ENCODE measurements at places on chromosomes 12 and 14.

- no peak for DNase-seq
These were observed 11.0 kb downstream of the ORAI1 start for GRCh38 chr12:121637231-121637914.

- DNase-seq, result no peak
These were observed 35.4 kb upstream of the DIO3 start for GRCh38 chr14:101525640-101526527.

DNA sequence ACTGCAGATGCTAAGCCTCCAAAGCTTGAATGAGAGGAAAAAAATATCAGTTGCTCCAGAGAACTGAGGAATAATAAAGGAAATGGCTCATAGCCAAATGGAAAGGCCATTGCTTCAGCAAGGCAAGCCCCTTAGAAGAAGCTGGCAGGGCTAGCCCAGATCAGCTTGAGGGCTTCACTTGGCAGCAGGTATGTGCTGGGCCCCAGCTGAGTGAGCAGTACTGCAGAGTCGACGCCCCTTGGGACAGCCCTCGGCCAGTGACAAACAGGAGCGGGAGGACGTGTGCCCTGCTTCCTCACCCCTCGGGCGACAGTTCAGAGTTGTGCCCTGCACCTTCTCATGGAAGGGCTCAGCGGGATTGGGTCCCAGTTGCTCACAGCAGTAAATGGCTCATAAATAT, 1031.2 kb upstream of the TMEM132C start:
- DNase-seq, result no peak

DNA sequence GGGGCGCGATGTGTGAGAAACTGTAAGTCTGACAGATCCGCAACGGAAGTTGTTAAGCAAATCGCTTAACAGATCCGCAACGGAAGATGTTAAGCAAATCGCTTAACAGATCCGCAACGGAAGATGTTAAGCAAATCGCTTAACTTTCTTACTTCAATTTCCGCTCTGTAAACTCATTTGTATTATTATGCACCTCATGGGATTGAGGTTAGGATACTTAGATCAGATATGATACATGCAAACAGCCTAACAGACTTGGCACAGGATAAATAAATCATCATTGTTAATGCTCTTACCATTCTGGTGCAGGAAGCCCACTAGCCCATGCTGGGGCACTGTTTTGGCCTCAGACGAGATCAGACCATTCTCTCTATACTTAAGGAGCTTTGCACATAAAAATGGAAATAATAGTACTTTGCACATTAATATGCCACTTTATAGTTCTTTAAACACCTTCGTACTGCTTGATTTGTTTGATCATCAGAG, 399 bp downstream of the NCAPD2 start:
- DNase-seq, result no peak

- no peak for DNase-seq
These were observed 26.0 kb downstream of the TBX3 start for GRCh38 chr12:114658002-114658441.

DNA sequence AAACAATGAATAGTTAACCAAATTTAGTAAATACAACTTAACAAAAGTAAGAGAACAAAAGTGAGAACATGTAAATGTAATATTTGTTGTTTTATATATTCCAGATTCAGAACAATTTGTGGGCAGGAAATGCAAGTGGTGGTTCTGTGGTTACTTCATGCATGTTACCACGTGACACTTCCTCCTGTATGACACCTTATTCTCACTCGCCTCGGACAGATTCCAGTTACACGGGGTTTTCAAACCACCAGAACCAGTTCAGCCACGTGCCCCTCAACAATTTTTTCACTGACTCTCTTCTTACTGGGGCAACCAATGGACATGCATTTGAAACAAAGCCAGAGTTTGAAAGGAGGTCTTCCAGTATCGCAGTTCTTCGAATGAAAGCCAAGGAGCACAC, 21.0 kb downstream of the ALX1 start:
- no peak for DNase-seq

GRCh38 chr12:101287357-101287756, 7.5 kb downstream of the UTP20 start:
- no peak for DNase-seq

DNA sequence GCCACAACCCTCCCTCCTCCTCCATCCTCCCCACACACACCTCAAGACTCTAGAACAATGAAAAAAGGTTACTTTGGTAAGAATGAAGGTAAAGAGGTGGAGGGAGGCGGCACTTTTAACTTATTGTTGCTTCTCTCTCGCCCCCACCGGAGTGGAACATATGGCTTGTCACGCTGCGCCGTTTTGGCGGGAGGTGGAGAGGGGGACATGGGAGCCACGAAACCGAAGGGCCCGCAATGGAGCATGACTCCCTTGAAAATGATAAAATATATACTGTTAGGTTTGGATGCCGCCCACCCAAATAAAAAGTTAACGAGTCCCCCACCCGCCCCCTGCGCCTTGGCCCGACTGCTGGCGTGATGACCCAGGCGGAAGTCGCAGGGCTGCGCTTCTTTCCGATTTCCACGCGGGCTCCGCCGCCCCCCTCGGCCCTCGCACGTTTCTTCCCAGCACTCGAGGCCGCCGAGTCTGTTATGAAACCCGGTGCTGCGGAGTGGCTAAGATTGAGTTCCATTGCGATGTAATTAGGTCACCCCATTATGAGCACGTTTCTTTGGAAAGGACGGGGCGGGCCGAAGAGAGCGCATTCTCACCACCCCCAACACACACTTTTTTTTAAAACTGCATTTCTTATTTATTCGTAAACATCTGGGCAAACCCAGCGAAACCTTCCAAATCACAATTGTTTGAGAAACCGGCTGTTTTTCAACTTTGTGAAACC, 1.4 kb upstream of the ZFP36L1 start:
- peak; percentile 87 for DNase-seq

DNA sequence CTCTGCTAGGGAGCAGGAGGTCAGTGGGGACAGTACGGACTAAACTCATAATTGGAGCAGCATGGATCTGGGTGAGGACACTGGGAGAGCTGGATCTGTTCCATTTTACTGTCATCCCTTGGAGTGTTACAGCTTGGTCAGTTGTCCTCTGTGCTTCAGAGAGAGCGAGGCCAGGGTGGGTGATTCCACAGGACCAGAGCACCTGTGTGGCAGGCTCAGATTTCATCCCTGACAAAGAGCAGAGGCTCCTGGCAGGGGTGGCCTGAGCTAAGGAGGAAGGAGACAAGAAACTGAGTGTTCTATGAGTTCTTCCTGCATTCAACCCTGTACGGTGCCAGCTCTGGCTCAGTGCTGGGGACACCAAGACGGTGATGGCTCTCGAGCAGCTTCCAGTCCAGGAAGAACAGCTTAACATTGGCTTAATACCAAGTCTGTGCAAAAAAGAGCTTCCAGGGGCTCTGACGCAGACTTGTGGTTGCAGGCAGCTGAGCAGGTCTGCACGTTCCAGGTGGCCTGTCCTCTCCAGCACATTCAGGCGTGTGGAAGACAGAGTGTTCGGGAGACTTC, 8.4 kb upstream of the PGF start:
- no peak for DNase-seq
